ENCODE measurements at places on chromosomes 3 and 15.

DNA sequence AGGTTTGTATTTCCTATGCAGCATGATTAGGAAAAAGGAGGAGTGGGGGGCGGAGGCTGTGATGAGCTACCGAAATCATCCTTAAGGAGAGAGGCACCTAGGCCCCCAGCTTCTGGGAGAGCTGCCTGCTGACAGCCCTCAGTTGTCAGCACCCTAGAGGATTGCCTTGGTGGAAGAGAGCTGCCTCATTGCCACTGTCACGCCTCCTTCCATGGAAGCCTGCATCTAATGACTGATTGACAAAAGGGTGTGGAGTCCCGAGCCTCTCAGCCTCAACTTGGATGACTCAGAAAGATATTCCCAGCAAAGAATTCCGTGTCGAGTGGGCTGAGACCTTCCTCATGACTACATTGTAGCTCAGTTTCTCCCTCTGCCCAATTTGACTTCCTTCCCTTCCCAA, 320.4 kb upstream of the PROK2 start:
- DNase-seq = no peak

GRCh38 chr3:54240-54639, 142.3 kb upstream of the CHL1 start:
- no peak for DNase-seq

DNA sequence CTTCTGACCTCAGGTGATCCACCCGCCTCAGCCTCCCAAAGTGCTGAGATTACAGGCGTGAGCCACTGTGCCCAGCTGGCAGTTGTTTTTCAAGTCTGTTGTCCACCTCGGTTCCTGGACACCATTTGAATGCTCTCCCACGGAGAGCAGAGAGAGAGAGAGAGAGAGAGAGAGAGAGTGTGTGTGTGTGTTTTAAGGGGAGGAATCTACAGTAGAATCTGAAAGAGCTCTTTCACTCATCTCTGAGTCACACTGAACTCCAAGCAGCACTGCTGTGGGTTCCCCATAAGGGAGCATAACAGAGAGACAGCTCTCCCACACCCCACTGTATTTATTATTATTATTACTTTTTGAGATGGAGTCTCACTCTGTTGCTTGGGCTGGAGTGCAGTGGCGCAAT, 156.6 kb downstream of the RPLP1 start:
- no peak for DNase-seq

- DNase-seq = no peak
Measured at GRCh38 chr3:37395286-37395685, 220.9 kb upstream of the LRRFIP2 start.
